ENCODE measurements at places on chromosomes 3 and 15.
A peak's percentile ranks its signal among the peaks of the same experiment; 100 is the strongest.

- DNase-seq = no peak
Measured at GRCh38 chr3:113536627-113537101, 4.3 kb downstream of the SIDT1 start.

DNA sequence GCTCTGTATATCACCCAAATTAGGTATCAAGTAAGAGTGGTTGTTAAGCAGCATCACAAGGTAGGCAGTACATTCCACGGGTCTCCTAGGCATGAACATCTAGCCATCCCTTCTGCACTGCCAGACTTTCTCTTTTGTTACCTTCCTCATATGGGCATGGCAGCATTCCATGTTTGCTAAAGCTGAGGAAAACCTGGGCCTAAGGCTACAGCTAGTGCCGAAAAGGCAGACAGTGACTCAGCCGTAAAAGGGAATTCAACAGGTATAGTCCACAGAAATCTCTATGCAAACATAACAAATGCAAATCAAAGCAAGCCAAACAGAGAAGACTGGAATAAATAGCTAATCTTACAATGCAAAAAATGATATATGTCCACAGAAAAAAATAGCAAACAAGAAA, 645.4 kb downstream of the ZBBX start:
- no peak for DNase-seq

- DNase-seq = no peak
Measured at GRCh38 chr15:101625184-101625583, 27.0 kb downstream of the TM2D3 start.

- no peak for DNase-seq
Measured at GRCh38 chr3:114745322-114746240, 401.5 kb downstream of the ZBTB20 start.

GRCh38 chr3:191216510-191216909, 17.5 kb downstream of the OSTN start:
- DNase-seq = no peak

DNA sequence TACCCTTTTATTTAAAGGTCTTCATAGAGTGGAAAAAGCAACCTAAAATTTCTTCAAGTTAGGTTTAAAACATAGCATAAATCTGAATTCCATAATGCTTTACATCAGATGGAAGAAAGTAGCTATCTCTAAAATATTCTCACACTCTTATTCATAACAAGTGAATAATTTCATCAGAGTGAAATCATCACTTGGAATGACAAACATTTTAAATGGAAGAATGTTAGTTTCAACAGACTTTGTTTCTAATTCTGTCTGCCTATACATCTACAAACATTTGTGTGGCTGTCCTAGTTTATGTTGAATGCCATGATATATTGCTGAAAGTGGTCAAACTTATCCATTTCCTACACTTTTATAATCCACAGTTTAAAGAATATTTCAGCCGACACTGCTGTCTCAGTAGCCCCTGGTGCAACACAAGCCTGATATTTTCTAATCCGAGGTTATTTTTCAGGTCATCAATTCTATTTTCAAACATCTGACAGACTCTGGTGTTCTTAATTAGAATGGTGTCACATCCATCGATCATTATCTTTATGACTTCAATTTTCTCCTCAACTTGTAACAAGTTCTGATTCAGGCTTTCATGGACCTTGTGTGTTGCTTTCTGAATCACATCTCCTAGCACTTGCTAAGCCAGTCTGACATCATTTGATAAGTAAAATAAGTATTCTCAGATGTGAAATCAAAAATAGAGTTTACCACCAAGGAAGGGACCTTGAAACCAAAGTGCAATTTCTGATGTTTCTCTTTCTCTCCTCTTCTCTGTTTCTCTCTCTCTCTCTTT, 17.1 kb upstream of the CNTN3 start:
- DNase-seq = no peak

- no peak for DNase-seq
Measured at GRCh38 chr3:56878074-56878473, 76.3 kb upstream of the ARHGEF3 start.

DNA sequence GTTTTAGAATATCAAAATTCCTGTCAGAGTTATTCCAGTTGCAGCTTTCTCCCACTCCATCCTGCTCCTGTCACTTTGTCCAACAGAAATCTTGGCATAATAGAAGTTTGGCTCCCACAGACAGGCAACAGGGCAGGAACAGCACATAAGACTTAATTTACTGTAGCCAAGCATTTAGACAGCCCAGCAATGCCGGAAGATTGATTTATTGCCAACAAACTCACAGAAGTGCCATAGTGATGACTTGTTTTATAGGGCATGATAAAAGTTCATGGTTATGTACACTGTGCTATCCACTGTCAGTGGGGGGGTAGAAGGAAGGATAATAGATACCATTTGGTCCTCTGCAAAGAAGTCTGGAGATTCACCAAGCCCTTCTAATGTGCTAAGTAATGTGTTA, 98.3 kb upstream of the CBLB start:
- no peak for DNase-seq

DNA sequence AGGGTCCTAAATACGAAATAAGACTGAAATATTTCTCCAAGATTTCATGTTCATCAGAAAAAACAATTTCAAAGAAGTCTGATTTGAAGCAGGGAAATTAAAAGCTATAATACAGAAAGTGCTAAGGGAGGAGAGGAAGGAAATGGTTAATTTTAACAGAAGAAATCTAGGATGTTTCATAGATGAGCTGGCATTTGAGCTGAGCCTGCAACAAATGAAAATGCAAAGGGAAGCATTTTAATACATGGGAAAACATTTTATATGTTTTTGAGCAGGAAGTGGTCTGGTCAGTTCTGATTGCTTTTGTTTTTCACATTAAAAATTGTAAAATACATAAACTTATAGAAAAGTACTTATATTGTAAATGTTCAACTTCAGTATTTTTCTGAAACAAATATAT, 17.2 kb upstream of the RAP2B start:
- no peak for DNase-seq

DNA sequence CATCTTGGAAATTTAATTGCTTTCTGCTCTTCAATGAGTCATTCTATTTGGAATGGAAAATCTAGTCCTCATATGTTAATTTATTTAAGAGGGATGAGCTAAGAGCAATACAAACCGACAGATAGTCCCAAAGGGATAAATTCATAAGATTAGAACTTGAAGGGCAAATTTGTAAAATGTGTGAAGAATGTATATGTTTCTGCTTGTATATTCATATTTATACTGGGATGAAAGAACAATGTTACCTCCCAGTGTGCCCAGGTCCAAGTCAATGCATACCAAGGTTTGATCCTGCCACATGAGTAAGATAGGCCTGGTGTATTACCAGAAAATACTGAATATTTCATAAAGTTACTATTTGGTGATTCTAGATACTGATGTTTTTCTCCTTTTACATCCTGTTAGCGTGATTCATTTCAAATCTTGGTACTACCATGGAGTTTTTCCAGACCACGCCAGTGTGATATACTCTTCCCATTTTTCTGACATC, 255.6 kb upstream of the SEMA6D start:
- no peak for DNase-seq

DNA sequence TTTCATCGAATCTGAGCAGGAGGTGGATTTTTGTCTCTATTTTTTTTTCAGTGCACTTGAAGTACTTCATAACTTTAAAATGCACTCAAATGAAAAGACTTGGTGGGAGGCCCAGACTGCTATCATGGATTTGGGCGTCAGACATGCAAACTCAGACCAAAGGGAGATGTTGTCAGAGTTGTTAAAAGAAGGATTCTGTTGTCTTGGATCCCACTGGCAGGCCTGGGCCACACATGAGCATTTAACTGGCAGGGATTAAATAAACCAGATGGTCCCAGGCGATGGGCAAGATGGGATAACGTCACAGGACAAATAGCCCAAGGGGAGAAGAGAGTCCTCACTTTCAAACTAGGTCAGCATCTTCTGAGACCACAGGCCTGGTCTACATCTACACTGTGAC, 15.4 kb downstream of the RTP1 start:
- no peak for DNase-seq

GRCh38 chr15:68990231-68990991, 24.1 kb upstream of the NOX5 start:
- no peak for DNase-seq

DNA sequence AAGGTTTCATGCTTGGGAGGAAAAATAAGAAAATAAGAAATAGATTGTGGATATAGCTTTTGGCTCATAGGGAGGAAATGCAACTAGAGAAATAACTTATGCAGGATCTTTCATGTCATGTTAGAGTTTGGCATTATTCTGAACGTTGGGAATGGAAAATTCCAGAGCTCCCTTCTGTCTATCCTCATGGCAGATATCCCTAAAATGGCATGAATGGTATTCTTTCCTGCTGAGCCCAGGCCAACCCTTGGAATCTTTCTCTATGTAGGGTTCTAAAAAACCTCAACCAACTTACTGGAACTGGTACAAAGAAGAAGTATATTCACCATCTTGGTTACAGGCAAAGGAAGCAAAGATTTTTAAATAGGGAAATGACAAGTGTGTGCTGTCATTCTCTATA, 212.5 kb downstream of the CHST2 start:
- DNase-seq = no peak

DNA sequence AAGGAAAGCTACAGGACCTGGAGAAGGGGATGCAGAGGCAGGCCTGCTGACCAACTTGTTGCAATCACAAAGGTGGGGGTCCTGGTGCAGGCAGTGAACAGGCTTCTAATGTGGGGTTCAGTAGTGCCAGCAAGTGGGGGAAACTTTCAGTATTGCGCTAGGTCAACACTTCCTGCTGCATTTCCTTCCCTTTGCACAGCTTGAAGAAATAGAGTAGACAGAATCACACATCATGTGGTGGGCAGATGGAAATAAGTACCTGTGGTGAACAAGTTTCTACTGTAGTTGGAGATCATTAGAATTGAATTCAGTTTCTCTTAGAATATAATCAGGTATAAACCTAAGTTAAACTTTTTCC, 63.4 kb downstream of the RGMA start:
- DNase-seq = no peak

DNA sequence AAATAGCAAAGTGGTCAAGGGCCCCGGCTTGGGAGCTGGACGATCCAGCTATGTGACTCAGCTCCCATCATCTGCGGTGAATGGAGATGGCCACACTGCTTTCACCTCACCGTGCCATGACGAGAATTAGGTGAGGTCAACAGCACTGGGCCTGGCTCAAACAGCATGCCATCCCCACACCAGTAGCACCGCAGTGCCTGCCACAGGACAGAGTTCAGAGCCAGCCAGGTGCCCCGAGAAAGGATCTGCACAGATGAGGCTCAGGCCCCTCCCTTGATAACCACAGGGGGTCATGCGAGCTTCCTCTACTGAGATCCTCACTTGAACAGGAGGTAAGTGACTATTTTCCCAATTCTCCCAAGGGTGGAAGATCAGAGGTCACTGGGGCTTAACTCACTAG, 29.4 kb downstream of the ZXDC start:
- DNase-seq = no peak

- no peak for DNase-seq
Measured at GRCh38 chr3:136251511-136251910, 1.4 kb downstream of the PCCB start.

DNA sequence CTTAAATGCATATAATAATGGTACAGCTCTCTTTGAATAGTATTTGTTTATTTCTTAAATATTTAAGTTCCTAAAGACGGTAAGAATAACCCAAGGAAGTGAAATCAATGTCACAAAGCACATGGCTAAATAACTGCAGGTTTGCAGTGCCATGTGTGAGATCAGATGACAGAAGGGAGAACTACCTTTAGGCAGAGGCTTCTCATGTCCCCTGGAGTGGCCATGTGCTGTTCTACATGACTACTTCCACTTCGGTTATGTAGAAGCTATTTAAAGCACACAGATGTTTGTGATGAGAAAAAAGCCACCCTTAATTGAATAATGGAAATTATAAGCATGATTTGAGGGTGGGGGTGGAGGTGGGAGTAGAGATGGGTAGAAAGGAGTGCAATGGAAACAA, 109.1 kb downstream of the UBE3A start:
- no peak for DNase-seq

GRCh38 chr15:69105451-69105985, 54.9 kb upstream of the GLCE start:
- DNase-seq = no peak

- DNase-seq = peak; percentile 25
Measured at GRCh38 chr15:73265536-73266153, 103.1 kb downstream of the HCN4 start.

DNA sequence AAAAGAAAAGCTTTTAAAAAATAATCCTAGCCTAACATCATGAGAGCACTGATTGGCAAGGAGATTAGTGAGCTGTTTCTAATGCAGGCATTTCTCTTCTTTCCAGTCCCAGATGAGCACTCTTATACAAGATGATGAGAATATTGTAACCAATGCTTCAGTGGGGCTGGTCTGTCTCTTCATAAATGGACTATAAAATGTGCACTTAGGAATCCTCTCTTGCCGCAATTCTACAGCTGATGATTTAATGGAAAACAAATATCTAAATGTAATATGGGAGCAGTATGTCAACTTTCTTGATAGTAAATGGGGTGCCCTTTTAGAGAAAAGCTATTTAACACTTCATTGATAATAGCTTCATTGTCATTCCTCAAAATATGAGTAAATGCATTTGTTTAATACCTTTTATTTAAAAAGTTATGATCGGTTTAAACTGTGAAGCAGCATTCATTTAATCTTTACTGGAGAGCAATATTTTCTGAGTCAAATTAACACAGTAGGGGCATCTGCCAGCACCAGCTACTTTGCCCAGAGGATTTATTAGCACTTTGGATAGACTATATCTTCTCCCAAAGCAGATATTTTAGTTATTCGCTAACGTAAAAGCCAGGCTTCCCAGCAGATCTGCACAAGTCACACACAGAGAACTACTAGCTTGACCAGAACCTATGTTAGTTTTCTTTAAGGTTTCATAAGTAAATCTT, 985.9 kb downstream of the DIPK2A start:
- no peak for DNase-seq

- no peak for DNase-seq
Measured at GRCh38 chr3:151631946-151632345, 101.8 kb upstream of the AADACL2 start.

DNA sequence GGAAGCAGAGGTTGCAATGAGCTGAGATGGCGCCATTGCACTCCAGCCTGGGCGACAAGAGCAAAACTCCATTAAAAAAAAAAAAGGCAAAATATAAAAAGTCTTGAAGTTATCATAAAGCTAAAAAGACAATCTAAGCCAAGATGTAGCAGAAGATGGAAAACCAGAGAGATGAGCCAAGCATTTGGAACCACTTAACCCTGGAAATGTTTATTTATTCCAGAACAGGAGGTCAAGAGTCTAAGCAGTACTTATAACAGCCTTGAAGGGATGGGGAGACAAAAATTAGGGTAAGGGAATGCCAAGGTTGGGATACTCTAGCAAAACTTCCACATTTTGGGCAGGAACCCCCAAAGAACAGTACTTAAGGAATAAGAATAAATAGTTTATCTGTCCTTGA, 30.1 kb downstream of the FAIM start:
- no peak for DNase-seq

DNA sequence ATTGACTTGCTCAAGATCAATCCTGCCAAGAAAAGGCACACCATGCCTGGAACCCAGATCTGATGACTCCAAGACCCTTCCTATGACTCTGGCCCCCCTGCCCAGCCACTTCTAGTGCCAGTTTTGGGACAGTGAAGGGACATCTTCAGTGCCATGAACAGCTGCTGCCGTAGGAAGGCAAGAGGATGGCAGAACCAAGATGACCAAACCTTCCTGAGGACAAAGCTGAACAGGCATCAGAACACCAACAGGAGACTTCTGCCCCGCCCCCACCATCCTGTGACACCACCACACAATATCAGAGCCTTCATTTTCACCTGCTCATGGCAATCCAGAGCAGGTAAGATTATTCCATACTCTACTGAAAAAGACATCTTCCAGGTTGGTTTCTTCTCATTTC, 33.0 kb downstream of the ZNF445 start:
- DNase-seq = no peak

GRCh38 chr3:30614373-30614772, 8.0 kb downstream of the TGFBR2 start:
- DNase-seq = no peak
